ENCODE measurements at places on chromosomes 5 and 9.

DNA sequence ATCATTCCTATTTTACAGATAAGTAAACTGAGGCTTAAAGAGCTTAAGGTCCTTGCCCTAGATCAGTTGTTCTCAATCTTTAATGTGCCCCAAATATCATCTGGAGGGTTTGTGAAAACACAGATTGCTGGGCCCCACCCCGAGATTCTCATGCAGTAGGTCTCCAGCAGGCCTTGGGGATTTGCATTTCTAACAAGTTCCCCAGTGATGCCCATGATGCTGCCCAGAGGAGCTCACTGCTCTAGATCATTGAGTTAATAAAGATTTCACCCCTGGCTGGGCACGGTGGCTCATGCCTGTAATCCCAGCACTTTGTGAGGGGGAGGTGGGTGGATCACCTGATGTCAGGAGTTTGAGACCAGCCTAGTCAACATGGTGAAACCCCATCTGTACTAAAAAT is 42.8 kb upstream of the RAD23B start:
- no peak for DNase-seq

DNA sequence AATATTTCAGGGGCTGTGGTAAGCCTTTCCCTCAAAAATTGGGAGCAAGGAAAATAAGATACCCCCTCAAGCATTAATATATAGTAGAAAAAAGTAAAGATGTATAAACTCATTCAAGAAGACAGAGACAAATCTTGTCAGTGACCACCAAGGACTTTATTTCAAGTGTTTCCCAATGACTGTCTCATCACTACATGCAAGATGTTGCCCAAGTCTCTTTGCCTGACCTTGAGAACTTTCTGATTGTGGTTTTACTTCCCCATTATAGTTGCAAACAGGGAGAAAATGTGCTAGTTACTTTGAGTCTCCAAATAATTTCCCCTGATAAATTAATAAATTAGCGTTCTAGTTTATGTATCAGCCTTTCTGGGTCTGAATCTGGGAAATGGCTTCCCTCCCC is 4.0 kb upstream of the SLC46A2 start:
- no peak for DNase-seq

DNA sequence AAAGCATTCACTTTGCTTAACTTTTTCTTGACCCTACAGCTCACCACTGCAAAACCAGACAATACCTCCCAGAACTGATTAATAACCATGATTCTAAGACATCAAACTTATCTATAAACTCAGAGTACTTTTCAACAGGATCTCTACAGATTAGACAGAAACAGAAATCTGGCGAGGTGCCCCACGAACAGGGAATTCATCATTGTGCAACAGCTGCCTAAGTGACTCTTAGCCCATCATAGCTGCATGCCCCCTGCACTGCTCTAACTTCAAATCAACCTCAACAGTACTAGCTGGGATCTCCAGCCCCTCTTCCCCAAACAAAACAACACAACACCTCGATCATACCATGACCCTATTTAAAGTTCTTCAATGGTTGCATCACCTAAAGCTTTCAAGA is 16.1 kb upstream of the COL23A1 start:
- DNase-seq = no peak

- DNase-seq = no peak
Observed at GRCh38 chr5:36199620-36200019, 42.1 kb downstream of the NADK2 start.

All from NCI-H510A treated with DMSO at 0.1 percent for 48 hours (cell line).